Hippocampal formation (tissue), 2 donors: ENCODE measurements at places on chromosomes 7 and 10.
A peak's percentile ranks its signal among the peaks of the same experiment; 100 is the strongest.

GRCh38 chr10:71811351-71811750 is 38.0 kb upstream of the VSIR start:
- no peak for DNase-seq

GRCh38 chr7:158648787-158649186 is 55.8 kb downstream of the NCAPG2 start:
- no peak for DNase-seq

DNA sequence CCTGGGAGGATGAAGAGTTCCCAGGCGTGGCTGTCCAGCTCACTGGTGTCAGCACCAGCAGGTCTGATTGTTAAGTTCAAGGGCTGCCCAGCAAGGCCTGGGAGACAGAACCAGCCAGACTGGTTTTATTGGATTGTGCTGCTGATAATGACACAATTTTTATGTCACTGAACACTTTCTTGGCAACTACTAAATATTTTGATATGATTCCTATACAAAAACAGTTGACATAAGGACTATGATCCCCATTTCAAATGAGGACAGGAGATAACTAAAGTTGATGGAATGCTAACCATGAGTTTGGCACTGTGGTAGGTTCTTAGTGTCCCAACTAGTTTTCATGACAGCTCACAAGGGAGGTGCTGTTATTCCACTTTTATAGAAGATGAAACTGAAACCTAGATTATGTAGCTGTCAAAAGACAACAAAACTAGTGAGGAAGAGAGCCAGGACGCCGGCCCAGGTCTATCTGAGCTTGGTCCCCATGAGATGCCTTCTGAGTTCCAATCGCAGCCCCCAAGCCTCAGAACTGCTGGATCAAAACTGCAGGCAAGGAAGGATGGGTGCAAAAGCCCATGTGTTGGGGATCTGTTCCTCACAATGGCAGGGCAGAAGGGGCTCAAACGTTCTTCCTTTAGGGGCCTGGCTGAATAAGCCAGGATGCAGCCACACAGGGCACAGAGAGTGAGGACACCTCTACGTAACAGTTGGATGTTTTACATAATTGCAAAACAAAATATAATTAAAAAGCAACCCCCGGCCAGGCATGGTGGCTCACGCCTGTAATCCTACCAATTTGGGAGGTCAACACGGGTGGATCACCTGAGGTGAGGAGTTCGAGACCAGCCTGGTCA is 52.8 kb downstream of the COBL start:
- no peak for DNase-seq

DNA sequence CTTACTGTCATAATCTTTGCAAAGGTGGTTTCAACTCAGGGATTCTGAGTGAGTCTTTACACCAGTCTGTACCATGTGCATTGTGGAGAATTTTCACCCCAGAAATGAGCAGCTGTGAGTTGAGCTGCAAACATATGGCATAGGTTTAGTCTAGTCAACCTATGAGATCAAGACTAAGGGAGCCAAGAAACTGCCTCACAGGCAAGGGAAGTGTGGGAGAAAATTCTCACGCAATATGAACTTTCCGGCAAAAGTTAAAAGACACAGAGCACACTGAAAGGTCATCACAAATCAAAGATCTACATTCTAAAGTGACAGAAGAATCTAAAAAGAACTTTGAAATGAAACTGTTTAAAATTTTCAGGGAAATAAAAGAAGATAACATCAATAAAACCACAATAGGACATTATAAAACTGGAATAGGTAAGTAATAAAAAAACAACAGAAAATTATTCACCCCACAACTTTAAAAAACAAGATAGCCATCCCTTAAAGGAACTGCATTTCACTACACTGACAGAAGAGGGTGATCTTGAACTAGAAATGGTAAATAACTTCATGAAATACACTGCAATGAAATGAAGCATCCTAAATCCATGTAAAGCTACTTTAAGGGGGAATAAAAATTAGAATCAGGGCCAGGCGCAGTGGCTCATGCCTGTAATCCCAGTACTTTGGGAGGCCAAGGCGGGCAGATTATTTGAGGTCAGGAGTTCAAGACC is 63.5 kb downstream of the LGI1 start:
- peak; percentile 4 for DNase-seq
